SHP77 treated with DMSO at 0.1 percent for 48 hours (cell line): ENCODE measurements at places on chromosomes 16 and 17.

DNA sequence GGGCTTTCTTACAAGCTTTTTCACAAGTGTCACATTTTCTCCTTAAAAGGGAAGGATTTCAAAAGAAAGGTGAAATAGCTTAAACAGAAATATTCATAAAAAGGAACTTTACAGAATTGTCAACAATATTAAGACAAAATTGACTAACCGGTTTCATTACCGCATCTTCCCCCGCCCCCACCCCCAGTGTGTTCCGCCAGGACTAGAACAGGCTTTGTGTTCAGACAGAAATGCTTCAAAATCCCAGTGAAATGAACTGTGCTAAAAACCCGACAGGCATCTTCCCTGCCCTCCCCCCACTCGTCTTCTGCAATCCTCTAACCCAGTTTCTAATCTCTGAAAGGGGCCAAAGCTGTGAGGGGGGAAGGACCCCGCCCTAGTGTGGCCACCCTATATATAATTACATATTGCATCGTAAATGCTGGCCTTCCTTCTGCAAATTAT lies 990 bp upstream of the ROGDI start:
- DNase-seq, result no peak

- DNase-seq, result no peak
These were observed 1.5 kb downstream of the ADGRG3 start for GRCh38 chr16:57669476-57670162.

GRCh38 chr17:35486920-35487732 lies 38.6 kb upstream of the SLFN13 start:
- no peak for DNase-seq

GRCh38 chr16:10039220-10040096 lies 142.8 kb downstream of the GRIN2A start:
- DNase-seq, result no peak

DNA sequence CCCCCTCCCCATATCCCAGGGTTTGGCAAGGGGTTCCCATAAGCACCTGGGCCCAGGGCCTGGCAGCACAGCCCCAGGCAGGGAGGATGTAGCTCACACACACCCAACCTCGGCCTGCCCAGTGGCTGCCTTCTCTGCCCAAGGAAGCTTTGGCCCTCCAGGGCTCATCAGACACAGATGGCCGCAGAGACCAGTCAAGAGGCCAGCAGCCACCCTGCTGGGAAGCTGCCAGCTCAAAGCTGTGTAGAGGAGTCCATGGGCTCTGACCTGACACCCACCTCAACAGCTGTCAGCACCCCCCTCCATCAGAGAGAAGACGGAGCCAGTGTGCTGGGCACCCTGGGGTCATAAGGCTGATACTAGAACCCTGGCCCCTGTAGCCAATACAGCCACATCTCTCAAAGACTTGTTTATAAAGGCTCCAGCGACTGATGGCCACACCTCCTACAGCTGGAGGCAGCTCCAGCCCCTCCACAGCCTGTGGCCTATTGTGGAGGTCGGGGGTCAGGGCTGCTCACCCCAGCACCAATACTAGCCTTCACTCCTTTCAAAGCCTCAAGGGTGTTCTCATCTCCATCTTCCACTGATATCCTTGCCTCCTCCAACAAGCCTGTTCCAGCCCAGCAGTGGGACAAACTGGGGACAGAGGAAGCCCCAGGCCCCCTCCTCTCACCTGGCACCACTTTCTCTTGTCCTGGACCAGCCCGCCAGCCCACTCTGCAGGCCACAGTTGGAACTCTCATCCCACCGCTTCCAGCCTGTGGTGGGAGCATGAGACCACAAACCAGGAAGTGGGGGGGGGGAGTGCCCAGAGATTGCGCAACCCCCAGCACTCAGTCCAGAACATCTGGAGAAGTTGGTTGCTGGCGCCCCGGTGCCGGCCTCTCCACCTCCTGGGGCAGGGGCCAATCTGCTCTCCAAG lies 2.2 kb upstream of the MPG start:
- no peak for DNase-seq

DNA sequence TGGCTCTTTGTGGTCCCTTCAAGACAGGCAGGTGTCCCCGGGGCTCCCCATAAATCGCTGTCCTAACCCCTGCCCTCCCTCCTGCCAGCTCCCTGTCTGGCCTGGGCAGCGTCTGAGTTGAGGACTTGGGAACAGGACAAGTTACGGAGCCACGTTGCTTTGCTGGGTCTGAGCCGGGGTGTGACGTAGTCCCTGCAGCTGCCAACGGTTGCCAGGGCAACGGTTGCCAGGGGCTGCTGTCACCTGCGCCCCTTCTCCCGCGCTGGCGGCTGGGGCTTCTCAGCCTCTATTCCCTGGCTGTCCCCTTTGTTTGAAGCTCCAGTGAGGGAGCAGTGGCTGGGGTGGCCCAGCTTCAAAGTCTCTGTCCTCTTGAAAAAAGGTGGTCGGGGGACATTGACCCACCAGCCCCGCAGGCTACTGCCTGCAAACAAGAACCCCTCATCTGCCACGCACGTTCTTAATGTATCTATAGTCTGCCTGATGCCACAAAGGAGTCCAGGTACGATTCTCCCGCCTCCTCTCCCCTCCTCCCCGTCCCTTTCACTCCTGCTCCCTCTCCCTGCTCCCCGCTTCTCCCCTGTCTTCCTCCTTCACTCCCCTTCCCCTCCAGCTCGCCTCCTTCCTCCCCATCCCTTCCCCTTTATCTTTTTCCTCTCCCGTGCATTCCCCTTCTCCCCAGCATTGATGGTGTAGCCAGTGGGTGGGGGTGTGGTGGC lies 10.9 kb downstream of the ADGRG1 start:
- DNase-seq, result peak; percentile 85

- DNase-seq, result no peak
These were observed 66.7 kb downstream of the GTF3C1 start for GRCh38 chr16:27483088-27483437.

GRCh38 chr17:337453-337852 lies 15.2 kb downstream of the RPH3AL start:
- no peak for DNase-seq

DNA sequence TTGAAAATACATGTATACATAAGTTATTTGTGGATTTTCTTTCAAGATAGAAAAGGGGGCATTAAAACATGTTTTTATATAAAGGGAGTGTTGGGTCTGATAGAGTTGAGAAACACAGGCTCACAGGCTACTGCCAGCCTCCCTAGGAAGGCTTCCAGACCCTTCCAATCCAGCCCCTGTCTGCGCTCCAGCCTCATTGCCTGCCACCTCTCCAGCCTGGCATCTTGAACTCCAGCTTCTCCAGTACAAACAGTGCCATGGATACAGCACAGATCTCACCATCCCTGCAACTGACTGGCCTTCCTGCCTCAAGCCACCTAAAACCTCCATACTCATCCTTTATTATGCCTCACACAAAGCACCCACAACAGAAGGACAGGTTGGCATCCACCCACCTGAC lies 40.7 kb downstream of the CCDC182 start:
- no peak for DNase-seq

- DNase-seq, result no peak
These were observed 403.8 kb downstream of the SEC14L1 start for GRCh38 chr17:77544347-77545110.

DNA sequence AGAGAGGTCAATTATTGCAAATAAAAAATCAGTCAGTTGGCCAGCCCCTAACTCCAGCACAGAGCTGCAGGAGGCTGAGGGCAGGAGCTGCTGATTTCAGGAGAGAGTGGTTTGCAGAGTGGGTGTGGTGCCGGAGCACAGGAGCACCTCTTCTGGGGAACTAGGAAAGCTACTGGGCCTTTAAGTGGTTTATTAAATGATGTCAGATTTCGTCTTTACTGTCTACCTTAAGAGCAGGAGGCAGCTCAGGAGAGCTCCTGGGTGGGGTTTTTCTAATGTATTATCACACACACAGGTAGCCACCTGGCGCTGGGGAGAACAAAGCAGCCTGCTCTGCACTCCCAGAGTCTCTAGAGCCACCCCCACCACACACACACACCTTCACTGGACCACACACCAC lies 11.5 kb upstream of the HAS3 start:
- no peak for DNase-seq
